Stimulated activated memory B cell treated with anti-CD40 and anti-IgM and Interleukin-4, amounts not matched to agents 10 μg/mL and 1 μg/mL and 100 μg/mL, for 72 hours (primary cell): ENCODE measurements at places on chromosomes 13 and 19.
A peak's percentile ranks its signal among the peaks of the same experiment; 100 is the strongest.

DNA sequence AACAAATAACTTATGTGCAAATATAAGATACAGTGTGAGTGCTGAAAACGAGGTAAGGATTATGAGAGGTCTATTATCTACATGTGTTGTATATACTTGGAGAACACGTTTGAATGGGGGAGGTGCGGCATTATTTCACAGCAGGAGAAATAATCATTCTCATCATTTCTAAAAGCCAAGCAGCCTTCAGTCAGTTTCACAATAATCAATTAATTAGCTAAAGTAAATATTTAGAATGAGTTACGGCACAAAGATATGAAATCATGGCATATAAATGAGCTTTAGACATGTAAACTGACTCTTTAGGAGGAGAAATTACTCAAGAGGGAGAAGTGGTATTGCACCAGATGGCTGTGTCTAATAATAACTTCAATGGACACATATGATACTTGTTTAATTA is 366.6 kb downstream of the DNAJC15 start:
- no peak for ATAC-seq

GRCh38 chr13:113747291-113747833 is 11.7 kb upstream of the TMEM255B start:
- peak; percentile 40 for ATAC-seq

GRCh38 chr13:114261328-114261965 is 20.0 kb upstream of the UPF3A start:
- no peak for ATAC-seq

- no peak for ATAC-seq
Observed at GRCh38 chr19:7382694-7383093, 34.0 kb downstream of the ARHGEF18 start.

DNA sequence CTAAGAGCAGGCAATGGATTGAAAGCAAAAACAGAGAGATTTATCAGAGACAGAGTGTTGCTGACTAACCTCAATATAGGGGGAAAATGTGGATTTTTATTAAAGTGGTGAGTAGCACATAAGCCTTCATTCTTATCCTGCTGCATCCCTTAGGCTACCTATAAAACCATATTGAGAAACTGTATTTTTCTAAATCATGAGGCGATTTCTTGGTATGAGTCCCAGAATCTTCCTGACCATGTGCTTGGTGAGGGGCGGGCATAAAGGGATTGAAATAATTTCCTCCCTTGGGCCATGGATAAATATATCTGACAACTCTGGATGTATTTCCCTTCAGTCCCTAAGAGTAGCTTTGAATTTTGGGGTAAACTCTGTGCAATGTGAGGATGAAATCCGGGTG is 72.8 kb downstream of the EFNB2 start:
- no peak for ATAC-seq

GRCh38 chr19:49954092-49954829 is 6.7 kb downstream of the SIGLEC11 start:
- no peak for ATAC-seq

- ATAC-seq = no peak
Observed at GRCh38 chr13:93004919-93005318, 221.7 kb upstream of the GPC6 start.

- ATAC-seq = no peak
Observed at GRCh38 chr13:83503424-83503823, 378.9 kb downstream of the SLITRK1 start.

DNA sequence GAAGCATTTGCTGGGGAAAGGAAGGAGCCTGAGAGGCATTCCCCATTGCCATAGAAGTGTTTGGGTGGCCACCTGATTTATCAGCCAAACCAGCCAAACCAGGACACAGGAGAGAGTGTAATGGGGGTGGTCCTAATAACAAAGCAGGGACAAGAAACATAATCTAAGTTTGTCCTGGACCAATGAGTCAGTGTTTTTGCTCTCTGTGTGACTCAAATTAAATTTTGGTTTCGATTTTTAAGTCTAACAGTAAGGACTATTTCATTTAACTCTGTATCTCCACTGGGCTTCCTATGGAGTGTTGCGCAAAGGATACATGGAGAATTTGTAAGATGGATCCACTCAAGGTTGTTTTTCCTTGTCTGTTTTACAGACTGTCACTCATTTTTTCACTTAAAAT is 19.5 kb upstream of the TRPC4 start:
- ATAC-seq = no peak

DNA sequence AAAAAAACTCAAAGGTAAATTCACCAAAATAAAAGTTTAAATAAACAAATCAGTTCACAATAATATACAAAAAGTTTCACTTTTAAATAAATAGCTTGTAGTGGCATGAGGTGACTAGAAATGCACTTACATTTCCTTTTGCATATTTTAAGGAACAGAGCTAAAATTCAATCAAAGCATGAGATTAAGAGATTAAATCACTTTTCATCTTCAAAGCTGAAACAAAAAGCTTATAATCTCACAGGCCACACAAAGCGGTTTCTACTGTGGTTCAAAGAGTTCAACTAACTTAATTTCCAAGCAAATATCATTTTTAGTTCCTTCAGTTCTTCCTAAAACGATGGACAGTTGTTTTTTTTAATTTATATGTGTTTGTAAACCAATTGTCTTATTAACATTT is 38.9 kb downstream of the TSC22D1 start:
- no peak for ATAC-seq

GRCh38 chr13:104641309-104641708 is 1575.1 kb upstream of the SLC10A2 start:
- ATAC-seq = no peak

DNA sequence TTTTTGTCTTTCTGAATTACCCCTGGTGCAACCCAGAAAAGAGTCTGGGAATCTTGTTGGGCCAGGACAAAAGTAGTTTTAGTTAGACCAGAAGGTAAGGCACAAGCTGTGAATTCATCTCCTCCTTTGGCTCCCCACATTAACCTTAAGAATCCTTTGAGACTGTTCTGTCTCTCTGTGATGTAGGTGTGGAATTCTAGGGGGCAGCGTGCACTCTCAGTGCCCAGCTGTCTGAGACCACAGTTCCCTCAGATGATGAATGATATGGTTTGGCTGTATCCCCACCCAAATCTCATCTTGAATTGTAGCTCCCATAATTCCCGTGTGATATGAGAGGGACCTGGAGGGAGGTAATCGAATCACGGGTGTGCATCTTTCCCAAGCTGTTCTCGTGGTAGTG is 43.9 kb downstream of the ZNF506 start:
- ATAC-seq = no peak

DNA sequence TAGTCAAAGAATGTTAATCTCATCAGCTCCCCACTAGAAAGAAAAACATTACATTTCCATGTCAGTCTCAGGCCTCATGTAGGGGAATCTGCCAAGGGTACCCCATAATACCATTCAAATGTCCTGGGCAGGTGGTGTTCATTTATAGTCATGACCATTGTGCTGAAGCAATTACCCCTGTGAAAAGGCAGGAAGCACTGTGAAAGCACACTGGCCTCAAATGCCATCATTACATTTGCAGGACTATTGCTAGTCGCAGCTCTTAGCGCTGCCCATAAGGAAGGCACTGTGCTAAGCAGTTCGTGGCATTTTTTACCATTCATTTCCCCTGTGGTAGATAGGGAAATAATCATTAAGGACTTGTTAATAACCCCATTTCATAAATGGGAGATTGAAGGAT is 109.0 kb downstream of the LHFPL6 start:
- ATAC-seq = no peak

DNA sequence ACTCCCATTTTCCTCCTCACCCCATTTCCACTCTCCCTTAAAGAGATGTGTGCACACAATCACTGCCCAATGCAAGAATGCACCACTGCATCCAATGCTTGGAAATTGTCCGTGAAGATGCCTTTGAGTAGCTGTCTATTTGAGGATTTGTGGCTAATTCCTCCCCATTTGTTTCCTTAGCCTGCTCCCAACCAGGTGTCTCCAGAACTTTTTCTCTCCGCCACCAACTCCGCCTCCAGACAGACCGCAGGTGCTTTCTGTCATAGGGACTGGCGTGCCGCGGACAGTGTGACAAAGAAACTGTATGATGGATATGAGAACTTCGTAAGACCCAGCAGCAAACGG is 461 bp upstream of the TM9SF2 start:
- peak; percentile 1 for ATAC-seq

GRCh38 chr19:2032296-2032941 is 16.9 kb upstream of the BTBD2 start:
- peak; percentile 76 for ATAC-seq

- ATAC-seq = no peak
Observed at GRCh38 chr13:29621841-29622240, 26.4 kb upstream of the SLC7A1 start.

DNA sequence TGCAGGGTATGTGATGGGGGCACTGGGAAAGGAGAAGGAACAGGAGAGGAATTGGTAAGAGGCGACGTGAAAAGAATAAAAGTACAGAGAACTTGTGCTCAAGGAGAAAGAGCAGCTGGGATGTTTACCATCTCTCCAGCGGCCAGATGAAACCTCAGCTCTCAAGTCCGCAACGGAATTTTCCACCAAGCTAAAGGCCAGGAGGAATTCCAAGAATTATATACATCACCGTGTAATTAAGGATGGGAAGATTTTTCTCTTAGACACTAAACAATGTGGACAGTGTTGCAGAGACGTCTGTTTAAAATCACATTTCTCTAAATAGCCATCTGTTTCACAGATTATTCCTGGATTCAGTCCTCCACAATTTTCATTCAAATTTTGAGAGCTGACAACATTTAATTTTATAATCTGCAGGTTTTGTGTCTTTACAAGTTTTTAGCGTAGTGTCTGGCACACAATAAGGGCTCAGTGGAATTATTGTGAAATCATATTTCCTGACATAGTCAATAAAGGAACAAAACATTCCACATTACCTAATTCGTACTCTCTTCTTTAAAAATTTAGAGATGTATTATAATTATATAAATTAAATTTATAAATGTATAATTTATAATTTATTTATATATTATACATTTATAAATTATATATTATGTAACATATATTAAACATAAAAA is 23.0 kb upstream of the USP29 start:
- no peak for ATAC-seq
